Activated naive CD4-positive, alpha-beta T cell treated with Interleukin-2 at 50 U/mL for 16 hours (primary cell): ENCODE measurements at places on chromosomes 7 and 10.

GRCh38 chr7:91946549-91946948 lies 5.9 kb downstream of the AKAP9 start:
- DNase-seq, result no peak

- no peak for DNase-seq
Observed at GRCh38 chr7:18421297-18422002, 74.1 kb upstream of the HDAC9 start.

DNA sequence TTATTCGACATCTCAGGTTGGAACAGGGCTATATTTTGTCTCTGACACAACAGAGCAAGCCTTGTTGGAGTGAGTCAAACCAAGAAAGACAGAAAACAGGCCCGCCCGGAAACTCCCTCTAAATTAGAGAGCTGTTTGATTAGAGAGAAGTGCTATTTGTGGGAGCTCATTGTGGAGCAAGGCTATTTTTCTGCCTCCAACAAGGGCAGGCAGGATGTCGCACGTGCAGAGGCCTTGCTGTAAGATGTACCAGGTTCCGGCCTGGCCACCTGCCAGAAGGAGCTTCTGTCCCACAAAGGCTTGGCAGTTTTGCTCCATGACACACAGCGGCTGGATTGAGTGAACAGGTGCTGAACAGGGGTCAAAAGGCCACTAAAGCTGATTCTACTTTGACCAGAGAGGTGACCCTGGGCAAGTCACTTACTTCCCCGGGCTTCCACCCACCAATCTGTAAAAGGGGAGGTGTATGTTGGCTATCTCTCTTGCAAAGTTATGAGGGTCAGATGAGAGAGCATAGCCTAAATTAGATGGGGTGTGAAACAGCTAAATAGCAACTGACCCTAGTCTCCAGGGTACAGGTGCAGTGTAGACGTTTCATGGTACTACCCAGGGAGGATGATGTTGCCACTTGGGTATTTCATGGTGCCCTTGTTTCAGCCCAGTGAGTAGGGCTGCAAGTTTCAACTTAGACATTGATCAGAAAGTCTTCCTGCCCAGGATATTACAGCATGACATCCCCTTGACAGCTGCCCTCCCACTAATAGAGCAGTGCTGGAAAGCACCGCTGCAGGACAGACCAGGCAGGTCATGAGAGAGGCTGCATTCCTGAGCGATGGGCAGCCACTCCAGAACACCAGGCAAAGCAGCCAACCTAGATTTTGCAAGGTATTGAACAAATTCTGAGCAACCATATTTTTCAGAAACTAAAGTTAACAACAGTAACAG lies 62.0 kb downstream of the VSTM4 start:
- no peak for DNase-seq

GRCh38 chr10:61779950-61780659 lies 117.4 kb downstream of the CABCOCO1 start:
- DNase-seq, result peak; percentile 24

GRCh38 chr10:79222186-79222585 lies 125.1 kb upstream of the PPIF start:
- DNase-seq, result no peak

DNA sequence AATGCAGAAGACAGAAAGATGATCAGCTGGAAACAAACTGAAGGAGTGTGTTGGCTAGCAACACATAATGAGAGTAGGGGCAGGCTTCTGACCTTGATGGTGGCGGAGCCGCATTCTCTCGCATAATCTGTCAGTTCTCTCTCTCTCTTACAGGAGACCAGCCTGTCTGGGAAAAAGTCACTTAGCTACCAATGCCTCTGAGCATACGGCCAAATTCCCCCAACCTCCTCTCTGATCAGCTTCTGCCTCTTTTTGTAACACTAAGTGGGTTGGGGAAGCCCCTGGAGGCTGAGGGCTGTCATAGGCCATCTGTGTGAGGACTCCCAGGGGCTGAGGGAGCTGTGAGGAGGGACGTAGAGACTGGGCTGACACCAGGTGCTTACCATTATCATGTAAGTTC lies 104.6 kb downstream of the HIPK2 start:
- DNase-seq, result peak; percentile 49

DNA sequence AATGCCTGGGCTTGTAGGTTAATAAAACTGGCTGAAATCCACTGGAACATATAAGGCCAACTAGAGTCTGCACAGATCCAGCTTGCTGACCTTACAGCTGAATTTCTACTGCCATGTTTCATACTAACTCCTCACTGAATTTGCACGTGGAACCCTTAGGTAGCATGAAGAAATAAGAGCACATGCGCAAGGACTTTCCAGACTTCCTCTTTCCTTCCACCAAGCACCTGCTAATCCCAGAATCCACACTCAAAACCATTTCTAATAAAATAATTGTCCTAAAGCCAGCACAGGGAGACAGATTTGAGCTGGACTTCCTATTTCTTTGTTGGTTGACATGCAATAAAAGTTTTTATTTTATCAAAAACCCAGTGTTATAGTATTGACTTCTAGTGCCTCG lies 46.8 kb downstream of the NPVF start:
- DNase-seq, result no peak

GRCh38 chr10:69123306-69123746 lies 652 bp upstream of the VPS26A start:
- no peak for DNase-seq

- no peak for DNase-seq
Observed at GRCh38 chr7:70384891-70385290, 747.1 kb upstream of the GALNT17 start.

- no peak for DNase-seq
Observed at GRCh38 chr10:112678987-112679386, 232.0 kb downstream of the VTI1A start.

DNA sequence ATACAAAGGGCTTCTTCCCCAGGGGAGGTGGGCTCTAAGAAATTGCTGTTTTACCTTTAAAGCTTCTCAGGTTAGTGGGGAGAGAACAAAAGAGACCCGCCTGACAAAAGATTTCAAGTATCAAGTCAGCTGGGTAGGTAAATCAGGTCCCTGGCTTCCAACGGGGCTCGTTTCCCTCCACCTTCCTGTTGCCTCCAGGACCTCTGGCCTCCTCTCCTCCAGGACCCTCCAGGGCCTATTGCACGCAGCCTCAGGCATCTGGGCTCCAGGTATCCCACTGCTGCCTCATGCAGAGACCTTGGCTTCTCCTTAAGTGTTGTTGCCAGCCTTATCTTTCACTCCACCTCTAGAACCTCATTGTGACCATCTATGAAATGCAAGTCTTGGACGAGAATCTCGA lies 2.9 kb downstream of the BNIP3 start:
- DNase-seq, result no peak

DNA sequence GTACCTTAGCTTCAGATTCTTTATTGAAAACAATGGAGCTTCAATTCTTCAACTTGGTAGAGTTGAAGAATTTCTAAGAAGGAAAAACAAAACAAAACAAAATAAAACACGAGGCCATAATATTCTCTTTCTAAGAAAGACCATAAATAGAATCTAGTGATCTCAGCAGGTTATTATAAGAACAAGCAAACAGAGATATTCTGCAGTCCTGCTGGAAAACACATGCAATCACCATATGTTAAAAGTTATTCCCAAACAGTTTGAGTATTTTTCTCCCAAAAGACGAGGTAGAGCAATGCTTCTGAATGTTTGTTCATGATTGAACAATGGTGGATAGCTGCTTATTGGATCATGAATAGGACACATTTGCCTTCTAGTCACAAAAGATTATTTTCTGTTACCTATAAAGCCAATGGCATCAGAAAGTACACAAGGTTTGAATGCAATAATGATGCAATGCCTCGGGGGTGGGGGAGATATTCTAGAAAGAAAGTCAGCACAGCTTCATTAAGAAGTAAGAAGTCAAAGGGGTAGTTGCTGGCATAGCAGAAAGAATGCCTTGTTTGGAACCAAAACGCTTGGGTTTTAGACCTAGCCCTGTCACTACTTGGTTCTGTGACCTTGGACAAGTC lies 59.3 kb downstream of the CREB3L2 start:
- DNase-seq, result no peak

GRCh38 chr10:5829267-5829666 lies 16.0 kb upstream of the GDI2 start:
- DNase-seq, result no peak

DNA sequence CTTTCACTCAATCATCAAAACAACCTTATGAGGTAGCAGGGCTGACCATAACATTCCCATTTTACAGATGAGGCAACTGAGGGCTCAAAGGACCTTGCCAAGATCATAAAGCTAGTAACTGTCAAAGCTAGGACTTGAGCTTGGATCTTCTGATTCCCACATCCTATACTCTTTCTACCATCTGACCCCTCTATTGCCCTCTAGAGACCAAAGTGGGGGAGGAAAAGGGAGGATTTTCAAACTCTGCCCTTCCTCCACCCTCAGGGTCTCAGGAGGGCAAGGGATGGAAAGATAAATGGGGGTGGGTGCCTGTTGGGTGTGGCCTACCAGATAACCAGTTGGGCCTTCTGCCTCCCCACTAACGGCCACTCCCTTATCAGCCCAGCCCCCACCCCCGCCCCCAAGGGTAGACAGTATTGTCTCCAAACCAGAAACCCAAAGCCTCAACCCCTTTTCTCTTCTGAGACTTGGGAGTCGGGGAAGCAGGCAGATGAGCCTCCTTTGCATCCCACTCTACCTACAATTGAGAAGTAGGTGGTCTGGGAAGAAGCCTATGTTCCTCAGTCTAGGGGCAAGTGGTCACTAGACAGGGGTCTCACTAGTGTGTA lies 7.9 kb downstream of the LDB1 start:
- no peak for DNase-seq

DNA sequence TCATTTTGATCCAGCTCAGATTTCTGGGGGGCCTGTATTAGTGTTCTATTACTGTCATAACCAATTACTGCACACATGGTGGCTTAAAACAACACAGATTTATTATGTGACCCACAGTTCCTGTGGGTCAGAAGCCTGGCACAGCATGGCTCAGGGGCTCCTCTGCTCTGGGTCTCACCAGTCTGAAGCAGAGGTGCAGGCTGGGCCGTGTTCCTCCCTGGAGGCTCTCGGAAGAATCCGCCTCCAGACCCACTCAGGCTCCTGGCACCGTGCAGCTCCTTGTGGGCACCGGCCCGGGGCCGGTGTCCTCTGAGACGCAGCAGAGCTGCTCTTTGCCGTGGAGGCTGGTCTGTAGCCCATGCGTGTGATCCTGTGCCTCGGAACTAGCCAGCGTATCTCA lies 61.5 kb downstream of the RAMP3 start:
- no peak for DNase-seq

DNA sequence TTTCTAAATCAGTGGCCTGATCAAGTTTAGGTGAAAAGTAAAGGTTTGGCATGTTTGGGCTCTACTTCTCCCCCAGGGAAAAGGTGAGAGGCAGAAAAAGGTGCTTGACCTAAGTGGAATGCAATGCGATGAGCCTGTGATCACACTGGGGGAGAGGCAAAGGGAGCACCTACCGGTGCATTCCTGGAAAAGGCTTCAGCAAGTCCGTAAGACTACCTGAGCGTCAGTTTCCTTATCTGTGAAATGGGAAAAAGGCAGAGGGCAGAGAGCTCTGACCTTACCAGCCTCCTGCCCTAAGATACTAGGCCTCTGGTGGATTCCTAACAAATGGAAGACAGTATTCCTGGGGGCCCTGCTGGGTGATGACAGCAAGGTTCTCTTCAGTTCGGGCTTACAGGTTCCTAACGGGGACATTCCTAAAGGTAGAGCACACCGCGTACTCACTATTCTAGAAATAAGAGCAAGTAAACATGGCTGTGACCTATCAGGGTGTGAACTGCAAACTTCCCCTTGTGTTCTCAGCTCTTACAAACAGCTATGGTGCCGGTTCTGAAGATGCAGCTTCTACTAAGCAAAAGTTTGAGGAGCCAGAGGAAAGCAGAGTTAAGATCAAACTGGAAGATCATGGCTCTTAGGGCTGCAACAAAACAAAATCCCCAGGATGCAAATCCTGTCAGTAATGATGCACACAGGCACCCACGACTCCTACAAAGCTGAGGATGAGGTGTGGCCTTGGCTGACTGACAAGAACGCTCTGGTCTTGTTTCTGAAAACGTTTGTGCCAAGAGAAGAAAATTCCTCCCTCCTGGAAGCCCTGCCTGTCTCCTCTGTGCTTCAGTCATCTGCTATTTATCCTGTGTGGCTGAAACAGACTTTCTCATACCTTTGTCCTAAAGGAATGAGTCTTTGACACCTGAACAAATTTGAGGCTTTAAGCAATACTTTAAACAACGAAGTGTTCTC lies 13.3 kb upstream of the ACSL5 start:
- no peak for DNase-seq

DNA sequence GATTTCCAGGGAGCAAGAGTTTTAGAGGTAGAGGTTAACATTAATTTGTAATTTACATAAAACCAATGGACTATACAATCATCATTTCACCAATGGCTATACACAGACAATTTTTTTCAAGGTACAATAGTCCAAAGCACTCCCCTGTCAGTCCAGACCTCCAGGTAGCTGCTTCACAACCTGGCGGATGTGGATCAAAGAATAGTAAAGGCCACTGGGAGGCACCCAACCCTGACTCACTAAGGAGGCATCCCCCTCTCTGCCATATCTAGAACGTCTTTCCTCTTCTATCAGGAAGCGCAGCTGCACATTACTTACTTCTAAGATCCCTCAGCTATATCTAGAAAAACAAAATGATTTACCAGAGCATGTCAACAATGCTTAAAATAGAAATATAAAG lies 217.7 kb upstream of the AOAH start:
- DNase-seq, result no peak
